Left renal cortex interstitium (tissue), 4 donors: ENCODE measurements at places on chromosomes 13 and 19. TPM values are rescaled to one million over a fixed set of nuclear protein-coding genes. Genes with fewer than 3 reads are reported as not detected.

DNA sequence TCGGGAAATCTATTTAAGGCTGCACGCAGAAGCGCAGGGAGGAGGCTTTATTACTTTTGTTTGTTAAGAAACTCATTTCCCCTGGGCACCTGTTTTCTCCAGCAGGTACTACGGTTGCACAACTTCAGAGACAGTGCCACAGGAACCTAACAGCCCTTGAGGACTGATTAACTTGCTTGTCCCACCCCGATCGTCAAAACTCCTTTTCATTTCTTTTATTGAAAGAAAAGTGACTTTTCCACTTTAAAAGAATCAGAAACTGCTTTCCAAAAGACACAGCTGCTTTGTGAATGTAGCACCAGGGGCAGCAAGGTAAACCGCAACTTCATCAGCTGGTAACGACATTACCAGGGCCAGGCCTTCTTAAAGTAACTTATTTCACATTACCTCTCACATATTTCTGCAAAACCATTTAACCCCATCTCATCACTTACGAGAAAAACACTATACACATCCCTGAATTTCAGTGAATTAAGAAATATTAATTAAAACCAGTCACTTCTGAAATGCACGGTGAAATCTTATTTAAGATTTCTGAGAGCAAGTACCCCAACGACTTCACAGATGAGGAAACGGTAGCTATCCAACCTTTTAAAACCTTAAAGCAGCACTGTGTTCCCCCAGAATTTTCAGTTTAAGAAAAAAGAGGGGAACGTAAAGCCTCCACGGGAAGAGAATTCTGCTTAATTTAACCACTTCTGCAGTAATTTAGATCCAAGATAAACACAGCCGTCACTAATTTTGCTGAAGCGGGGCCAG is 1.4 kb downstream of the ANKRD10 start:
- DNase-seq = no peak

GRCh38 chr19:40686882-40687524 is 3.4 kb downstream of the NUMBL start:
- DNase-seq = no peak

The CGB3 gene
- not detected for polyA plus RNA-seq

GRCh38 chr13:40230833-40231266 is 435.6 kb downstream of the FOXO1 start:
- no peak for DNase-seq

DNA sequence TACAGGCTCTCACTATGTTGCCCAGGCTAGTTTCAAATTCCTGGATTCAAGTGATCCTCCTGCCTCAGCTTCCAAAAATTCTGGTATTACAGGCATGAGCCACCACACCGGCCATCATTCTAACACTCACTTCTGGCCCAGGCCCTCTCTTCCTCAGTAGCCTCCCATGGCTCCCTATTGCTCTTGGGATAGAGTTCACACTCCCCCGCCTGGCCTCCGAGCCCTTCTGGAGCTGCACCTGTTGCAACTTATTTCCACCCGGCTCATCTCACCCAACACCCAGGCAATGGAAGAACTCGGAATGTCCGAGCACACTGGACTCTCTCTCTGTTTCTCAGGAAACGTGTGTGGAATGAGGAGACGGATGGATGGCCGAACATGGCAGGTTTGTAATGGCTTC is 9.0 kb upstream of the SBK3 start:
- DNase-seq = no peak

- DNase-seq = no peak
Measured at GRCh38 chr19:7500811-7501450, 12.1 kb upstream of the PEX11G start.

The APOC1 gene
- 8.7 TPM for polyA plus RNA-seq

The N4BP2L2 gene
- polyA plus RNA-seq = 224 TPM

The CCDC169 gene
- 6.0 TPM for polyA plus RNA-seq

The TNPO2 gene
- polyA plus RNA-seq = 55.5 TPM

DNA sequence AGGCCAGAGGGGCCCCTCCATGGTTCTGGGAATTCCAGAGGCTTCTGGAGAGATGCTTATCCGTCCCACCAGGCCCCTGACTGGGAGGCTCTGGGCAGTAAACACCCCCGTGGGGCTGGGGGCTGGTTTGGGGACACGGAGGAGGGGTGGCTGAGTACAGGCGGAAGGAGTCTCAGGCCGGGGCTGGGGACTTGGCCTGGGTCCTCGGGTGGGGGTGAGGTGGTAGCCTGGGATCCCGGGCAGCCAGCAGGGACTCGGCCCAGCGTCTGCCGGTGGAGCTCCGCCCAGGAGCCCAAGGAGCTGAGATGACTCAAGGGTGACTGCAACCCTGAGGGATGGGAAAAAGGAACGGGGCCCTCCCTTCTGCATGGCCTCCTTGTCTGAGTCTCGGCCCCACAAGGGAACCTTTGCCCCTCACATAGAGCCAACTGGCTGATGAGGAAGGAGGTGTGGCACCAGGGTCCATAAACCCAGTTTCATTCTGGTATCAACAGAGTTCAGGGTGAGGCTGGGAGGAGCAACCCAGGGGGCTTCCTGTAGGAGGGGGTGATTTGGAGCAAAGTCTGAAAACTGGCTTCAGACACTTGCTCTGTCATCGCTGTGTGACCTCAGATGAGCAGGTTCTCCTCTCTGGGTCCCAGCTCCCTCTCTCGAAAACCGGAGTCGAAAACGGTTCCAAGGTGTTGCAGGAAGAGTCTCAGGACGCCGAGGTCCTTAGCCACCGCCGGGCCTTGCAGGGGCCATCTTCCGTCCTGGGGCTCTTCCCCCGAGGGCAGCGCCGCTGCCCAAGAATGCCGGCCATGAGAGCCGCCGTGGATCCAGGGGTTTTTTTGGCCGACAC is 809 bp downstream of the MISP start:
- DNase-seq = no peak
